ENCODE measurements at places on chromosomes 16 and 17.

GRCh38 chr16:86874141-86874540 is 295.8 kb downstream of the FOXL1 start:
- no peak overlapping the region for H3K27ac ChIP-seq
- no peaks in the 10 kb centered on the region for H3K27me3 ChIP-seq
- no peaks in the 10 kb centered on the region for H3K4me1 ChIP-seq
- DNase-seq = no peak

DNA sequence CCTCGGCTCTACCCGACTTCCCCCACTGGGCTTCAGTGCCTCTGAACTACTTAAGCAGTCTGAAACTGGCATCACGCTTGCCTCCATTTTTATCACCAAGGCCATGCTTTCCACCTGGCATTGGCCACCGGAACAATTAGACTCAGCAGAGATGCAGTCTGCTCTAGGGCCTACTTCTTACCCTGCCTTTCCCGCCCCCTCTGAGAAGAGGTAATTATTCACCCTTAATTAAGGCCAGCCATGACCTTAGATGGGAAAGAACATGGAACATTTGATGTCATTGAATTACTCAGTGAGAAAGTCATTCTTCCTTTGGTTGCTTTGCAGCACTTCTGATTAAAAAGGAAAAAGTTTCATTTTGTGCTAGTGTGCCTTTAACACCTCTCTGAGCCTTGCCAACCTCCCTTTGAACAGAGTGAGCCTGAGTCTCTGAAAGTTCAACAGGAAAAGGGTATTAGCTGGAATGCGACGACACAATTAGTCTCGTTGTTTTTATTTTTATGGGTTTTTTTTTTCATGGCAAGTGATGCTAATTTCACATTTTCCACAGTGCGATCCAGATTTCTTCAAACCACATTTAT is 60.9 kb upstream of the TNRC6A start:
- DNase-seq = peak; percentile 45
- peak overlapping the region; percentile 85 for H3K27ac ChIP-seq
- H3K4me3 ChIP-seq = no peak overlapping the region

DNA sequence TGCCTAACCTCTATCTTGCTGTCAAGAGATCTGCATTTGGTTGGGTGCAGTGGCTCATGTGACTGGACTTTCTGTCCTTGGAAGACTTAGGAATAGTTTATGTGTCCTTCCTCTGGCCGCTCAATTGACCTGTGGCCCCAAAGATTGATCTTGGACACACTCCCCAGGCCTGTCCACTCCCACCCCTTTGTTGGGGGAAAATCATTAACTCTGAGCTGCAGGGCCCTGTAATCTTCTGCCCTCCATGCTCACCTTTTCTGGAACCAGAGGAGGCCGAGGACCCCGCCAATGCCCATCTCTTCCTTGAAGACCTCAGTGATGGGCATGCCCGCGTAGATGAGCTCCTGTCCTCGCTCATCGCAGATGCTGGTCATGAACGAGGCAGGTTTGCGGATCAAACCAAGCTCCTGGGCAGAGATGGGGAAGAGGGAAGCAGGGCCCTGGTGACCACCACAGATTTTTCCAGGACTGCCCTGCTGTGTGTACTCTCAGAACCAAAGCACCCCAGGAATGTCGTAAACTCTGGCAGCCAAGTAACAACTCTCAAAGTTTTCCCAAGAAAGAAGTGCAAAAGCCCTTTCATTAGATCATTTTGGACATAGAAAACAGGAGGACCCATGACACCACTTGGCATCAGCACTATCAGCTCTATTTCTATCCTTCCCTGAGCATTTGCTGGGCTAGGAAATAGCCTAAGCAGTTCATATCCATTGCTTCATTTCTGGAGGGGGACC is 8.5 kb upstream of the KLHL11 start:
- no peak overlapping the region for H3K27ac ChIP-seq
- DNase-seq = no peak
- H3K36me3 ChIP-seq = peaks cover 96% of the 10 kb centered on the region
- no peaks in the 10 kb centered on the region for H3K4me1 ChIP-seq
- no peak overlapping the region for H3K4me3 ChIP-seq
- no peaks in the 10 kb centered on the region for H3K27me3 ChIP-seq

GRCh38 chr17:68400404-68400735 is 56.9 kb downstream of the WIPI1 start:
- DNase-seq = no peak
- H3K27ac ChIP-seq = no peak overlapping the region
- peaks cover under 1% of the 10 kb centered on the region for H3K36me3 ChIP-seq

DNA sequence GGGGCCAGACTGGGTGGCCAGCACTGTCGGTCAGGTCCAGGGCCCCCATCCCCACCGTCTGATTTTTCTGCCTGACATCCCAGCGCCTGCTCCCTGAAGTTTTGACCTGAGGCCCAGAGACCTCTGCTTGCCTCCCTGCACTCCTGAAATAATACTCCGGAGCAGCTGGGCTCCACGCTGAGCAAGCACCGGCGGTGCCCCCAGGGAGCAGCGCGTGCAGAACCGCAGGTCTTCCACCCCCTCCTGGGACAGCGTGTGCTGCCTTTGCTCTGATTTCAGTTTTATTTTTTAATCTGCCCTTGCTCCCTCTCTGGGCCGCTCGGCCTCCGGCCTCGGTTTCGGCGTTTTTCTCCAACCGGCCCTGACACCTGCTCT is 132.4 kb upstream of the GSE1 start:
- no peaks in the 10 kb centered on the region for H3K27me3 ChIP-seq
- H3K36me3 ChIP-seq = no peaks in the 10 kb centered on the region
- H3K4me3 ChIP-seq = no peak overlapping the region
- no peak overlapping the region for H3K27ac ChIP-seq
- DNase-seq = no peak

DNA sequence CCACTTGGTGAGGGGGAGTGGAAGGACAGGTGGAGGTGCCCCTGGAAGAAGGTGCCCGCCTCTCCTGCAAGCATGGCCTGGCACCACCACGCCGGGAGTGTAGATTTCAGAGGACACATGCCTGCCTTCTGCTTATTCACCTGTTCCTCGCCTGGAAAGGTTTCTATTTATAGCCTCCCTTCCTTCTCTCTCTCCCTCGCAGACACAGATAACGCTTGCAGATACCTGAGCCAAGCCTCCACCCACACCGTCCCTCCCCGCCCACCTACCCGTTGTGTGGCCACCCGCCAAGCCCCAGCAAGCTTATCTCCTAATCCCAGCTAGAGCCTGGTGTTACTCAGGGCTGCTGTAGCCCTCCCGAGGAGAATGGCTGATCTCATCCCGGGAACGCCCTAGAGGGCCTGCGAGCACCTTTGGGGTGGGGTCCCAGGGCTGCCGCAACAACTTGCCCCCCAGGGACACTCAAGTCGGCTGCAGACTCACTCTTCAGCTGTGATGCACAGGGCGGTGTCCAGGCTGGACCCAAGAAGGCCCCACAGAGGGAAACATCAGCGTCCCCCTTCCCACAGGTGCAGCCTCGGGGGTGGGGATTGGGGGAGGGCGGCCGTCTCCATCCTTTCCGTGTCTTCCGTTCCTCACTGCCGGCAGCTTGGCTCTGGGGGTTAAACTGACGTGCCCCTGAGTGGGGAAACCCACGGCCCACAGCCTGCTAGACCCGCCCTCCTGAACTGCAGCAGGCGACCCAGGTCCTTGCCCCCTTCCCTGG is 1.9 kb upstream of the SNAI3 start:
- peak overlapping the region; percentile 81 for H3K27ac ChIP-seq
- peaks cover 92% of the 10 kb centered on the region for H3K27me3 ChIP-seq
- DNase-seq = peak; percentile 92
- peaks cover 29% of the 10 kb centered on the region for H3K4me1 ChIP-seq
- no peak overlapping the region for H3K4me3 ChIP-seq

DNA sequence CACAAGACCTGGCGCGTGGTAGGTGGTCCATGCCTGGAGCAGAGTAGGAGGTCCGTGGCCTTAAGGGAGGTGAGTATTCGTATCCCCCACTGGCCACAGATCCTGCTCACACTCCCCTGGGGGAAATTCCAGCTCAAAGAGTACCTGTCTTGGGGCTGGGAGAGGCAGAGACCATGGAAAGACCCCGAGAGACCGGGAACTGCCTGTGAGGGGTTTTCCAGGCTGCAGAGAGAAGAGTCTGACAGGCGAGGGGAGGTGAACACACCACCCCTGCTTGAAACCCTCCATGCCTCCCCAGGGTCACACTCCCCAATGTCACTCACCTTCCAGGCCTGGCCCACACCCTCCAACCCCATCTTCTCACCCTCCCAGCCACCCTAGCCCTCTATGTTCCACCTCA is 12.6 kb upstream of the SNN start:
- H3K27ac ChIP-seq = no peak overlapping the region
- H3K36me3 ChIP-seq = no peaks in the 10 kb centered on the region
- no peak for DNase-seq
- H3K27me3 ChIP-seq = no peaks in the 10 kb centered on the region
- H3K4me1 ChIP-seq = no peaks in the 10 kb centered on the region
- no peak overlapping the region for H3K4me3 ChIP-seq

DNA sequence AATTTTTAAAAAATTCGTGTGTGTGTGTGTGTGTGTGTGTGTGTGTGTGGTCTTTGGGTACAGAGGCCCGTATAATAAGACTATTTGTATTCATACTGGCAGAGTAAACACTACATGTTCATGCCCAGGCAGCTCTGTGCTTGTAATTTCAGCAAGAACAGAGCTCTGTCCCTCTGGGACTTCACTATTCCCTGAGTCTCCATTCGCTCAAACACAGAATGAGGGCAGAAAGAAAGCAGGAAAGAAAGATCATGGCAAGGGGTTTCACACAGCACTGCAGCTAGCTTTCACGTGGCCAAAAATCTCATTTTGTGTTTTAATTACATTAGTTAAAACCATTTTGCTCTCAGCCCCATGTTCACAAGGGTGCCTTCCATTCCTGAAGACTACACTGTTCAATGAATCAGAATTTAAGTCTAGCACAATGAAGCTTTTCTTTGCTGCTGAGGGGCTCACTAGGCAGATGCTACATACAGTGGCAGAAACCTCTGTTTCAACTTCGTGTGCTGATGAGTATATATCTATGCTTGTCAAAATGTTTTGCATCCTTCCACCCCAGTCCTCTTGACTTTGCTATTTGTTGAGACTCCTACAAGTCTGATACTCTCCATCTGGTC is 198.4 kb upstream of the C17orf78 start:
- H3K4me1 ChIP-seq = no peaks in the 10 kb centered on the region
- H3K27me3 ChIP-seq = no peaks in the 10 kb centered on the region
- H3K36me3 ChIP-seq = peaks cover 56% of the 10 kb centered on the region
- H3K27ac ChIP-seq = no peak overlapping the region
- DNase-seq = no peak
- no peak overlapping the region for H3K4me3 ChIP-seq

- no peaks in the 10 kb centered on the region for H3K27me3 ChIP-seq
- no peaks in the 10 kb centered on the region for H3K36me3 ChIP-seq
- H3K4me1 ChIP-seq = peaks cover 30% of the 10 kb centered on the region
- no peak overlapping the region for H3K4me3 ChIP-seq
- H3K27ac ChIP-seq = no peak overlapping the region
- no peak for DNase-seq
Measured at GRCh38 chr16:83951544-83951943, 1.5 kb upstream of the OSGIN1 start.

Data from stomach (tissue), 19 donors.